ENCODE measurements at places on chromosomes 3 and 15. TPM values are rescaled to one million over a fixed set of nuclear protein-coding genes. Genes with fewer than 3 reads are reported as not detected.

- no peak for DNase-seq
Measured at GRCh38 chr3:181901626-181902025, 189.9 kb downstream of the SOX2 start.

GRCh38 chr3:30643763-30644462 is 37.5 kb downstream of the TGFBR2 start:
- DNase-seq, result no peak

- DNase-seq, result no peak
Measured at GRCh38 chr3:146065573-146066006, 95.4 kb downstream of the PLOD2 start.

- DNase-seq, result no peak
Measured at GRCh38 chr3:99708207-99708745, 69.9 kb downstream of the COL8A1 start.

Gene TERC
- 2.6 TPM for total RNA-seq

Gene GPR27
- 3.7 TPM for total RNA-seq

Gene ALAS1
- 186 TPM for total RNA-seq
